T follicular helper cell (primary cell): ENCODE measurements at places on chromosomes 2 and 18.

- no peak for DNase-seq
Observed at GRCh38 chr2:214966420-214966819, 156.9 kb upstream of the BARD1 start.

DNA sequence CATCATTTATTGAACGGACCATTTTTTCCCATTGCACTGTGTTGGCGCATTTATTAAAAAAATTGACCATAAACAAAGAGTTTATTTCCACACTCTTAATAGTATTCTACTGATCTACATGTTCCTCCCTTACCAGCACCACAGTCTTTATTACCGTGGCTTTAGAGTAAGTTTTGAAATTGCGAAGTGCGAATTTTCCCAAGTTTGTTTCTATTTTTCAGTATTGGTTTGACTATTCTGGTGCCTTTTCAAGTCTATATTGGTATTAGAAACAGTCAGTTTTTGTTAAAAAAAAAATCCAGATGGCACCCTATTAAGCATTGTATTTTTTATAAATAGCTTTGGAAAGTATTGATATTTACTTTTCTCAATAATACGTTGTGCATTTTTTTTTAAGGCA lies 795.1 kb upstream of the HS6ST1 start:
- no peak for DNase-seq

DNA sequence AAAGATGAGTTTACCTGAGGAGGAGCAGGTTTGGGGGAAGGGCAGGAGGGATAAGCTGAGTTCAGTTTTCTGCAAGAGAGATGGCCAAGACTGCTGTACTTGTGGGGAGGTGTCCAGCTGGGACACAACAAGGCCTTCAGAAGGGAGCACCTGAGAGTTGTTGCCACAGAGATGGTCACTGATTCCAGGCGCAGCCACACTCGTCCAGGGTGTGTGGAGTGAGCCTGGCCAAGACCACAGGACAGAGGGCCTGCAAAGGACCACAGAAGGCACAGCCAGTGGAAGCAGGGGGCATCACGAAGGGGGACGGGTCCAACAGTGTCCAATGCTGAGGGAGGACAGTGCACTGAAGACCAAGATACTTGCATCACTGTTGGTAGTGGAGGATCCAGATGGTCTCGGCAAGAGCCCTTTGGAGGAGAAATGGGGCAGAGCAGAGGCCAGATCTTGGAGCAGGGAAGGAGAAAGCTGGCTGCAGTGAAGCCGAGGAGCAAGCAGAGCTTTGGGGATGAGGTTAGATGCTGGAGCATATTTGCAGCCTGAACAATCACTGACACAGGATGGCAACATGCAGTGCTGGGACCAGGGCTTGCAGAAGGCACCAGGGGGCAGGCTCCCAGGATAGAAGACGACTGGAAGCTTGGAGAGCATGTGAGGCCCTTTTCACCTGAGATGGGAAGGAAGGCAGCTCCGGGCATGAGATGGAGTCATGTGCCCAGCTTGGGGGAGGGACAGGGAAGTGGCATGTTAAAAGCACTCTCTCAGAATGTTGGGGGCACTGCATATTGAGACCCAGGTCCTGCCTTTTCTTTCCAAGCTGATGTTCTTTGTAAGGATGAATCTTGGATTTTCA lies 214.0 kb downstream of the CYP26B1 start:
- no peak for DNase-seq

DNA sequence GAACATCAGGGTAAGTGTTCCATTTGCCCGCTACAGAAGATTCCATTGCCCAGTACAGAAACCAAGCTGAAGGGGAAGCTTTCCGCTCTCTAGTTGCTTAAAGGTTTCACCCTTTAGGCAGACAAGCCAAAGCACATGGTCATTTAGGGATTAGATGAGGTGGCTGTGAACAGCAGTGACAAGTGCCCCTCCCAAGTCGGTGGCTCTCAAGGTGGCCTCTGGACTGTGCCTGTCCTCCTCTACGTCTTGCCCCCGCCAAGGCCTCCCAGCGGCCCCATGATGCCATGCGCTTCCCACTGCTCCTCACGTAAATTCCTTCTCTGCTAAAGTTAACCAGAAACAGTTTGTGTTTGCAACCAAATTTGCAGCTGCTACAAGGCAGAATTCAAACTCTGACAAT lies 24.2 kb upstream of the PTPN4 start:
- no peak for DNase-seq

DNA sequence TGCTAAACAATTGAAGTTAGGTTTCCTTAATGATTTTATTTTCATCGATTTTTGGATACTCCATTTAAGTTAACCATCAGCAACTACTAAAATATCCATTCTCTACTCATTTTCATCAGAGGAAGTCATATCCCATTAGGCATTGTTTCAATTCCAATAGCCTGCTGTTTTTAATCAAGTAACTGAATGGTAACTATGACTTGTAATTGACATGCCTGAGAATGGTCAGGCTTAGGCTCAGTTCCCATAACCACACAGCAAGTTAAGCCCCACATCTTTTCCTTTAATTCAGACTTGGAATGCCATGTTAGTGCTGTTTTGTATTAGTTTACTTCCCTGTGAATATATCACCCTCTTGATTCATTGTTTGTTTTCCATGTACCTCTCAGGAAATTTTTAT lies 398.8 kb downstream of the ARHGAP15 start:
- no peak for DNase-seq

DNA sequence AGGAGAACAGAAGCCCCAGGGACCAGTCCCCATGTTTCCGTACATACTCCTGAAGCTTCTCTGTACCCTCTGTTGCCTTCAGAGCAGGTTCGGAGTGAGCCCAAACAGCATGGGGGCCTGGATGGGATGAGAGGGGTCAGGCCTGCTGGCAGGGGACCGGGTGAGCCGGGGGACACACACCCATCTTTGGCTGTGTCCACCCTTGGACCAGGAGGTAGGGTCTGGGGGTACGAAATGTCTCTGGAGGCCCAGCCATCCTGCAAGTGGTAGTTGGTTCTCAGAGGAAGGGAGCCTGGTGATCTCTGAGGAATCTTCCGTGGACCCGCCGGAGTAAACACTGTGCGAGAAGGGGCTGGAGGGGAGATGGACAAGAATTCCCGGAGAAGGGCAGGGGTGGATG lies 15.3 kb downstream of the FBLN7 start:
- DNase-seq: no peak

- DNase-seq: no peak
Observed at GRCh38 chr2:7154656-7155055, 237.4 kb downstream of the RNF144A start.

GRCh38 chr2:100140582-100140981 lies 1.8 kb downstream of the AFF3 start:
- DNase-seq: no peak

DNA sequence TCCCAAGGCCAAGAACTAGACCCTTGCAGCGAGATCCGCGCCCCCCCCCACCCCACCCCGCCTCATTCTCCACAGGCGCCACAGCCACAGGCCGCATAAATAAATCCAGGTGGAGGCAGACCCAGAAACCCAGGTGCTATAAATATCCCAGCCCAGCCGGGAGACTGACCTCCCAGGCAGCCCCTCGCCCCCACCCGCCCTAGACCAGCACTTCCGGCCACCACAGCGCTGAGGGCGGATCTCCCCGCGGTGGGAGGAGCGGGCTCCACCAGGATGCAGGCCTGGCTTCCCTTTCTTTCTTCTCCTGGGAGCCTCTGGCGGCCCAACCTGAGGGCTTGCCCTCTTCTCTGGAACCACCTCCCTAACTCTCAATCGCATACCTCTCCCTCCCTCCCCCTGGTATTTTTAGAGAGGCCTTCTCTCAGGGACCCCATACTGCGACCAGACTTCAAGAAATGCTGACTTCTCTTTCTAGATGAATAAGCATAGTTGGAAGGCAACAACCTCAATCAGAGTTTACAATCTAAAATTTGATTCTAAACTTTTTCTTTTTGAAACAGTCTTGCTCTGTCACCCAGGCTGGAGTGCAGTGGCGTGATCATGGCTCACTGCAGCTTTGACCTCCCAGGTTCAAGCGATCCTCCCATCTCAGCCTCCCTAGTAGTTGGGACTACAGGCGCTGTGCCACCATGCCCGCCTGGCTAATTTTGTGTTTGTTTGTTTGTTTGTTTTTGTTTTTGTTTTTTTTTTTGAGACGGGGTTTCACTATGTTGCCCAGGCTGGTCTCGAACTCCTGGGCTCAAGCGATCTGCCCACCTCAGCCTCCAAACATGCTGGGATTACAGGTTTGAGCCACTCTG lies 55.0 kb downstream of the PKDCC start:
- no peak for DNase-seq

DNA sequence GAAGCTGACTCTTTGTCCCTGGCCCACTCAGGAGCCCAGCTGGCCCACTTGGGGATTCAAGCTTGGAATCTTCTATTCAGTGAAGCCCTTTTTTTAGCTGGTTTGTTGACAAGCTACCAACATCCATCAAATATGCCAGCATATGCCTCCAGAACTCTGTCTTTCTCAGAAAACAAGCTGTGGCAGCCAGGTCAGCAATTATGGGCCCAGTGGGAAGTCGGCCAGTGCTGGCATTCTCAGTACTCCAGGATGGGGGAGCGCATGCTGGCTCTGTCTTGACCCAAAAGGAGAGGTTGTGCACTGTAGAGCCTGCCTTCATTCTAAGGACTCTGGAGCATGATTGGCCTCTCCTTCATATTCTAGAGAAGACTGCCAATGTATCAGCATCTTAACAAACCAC lies 401.5 kb downstream of the CNTNAP5 start:
- no peak for DNase-seq

DNA sequence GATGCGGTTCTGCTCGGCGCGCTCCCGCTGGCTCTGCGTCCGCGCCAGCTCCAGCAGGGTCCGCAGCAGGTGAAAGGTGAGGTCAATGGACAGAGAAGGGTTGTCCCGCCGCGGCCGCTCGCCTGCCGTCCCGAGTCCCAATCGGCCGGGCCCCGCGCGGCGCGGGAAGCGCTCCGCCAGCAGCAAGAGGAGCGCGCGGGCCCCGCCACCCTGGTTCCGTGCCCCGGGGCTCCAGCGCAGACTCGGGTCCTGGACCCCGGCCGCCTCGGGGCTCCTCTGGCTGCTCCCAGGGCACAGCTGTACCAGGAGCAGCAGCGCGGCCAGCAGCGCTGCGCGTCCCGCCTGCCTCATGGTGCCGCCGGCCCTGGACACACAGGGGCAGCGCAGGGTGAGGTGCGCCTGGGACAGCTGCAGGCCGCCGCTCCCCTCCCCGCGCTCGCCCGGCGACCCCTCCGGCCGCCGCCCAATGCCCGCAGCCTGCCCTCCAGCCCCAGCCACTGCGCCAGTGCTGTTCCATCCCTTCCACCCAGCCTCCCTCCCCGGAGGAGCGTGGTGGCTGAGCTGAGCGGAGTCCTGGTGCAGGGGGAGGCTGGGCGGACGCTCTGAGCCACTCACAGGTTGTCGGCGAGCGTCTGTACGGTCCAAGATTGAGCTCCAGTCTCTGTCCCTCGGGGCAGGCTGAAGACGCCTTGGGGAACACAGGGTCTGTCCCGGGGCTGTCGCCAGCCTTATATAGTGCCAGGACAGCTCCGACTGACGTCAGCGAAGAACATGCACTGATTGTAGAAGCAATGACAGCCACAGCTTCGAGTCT lies 493 bp downstream of the UCN start:
- DNase-seq: no peak

DNA sequence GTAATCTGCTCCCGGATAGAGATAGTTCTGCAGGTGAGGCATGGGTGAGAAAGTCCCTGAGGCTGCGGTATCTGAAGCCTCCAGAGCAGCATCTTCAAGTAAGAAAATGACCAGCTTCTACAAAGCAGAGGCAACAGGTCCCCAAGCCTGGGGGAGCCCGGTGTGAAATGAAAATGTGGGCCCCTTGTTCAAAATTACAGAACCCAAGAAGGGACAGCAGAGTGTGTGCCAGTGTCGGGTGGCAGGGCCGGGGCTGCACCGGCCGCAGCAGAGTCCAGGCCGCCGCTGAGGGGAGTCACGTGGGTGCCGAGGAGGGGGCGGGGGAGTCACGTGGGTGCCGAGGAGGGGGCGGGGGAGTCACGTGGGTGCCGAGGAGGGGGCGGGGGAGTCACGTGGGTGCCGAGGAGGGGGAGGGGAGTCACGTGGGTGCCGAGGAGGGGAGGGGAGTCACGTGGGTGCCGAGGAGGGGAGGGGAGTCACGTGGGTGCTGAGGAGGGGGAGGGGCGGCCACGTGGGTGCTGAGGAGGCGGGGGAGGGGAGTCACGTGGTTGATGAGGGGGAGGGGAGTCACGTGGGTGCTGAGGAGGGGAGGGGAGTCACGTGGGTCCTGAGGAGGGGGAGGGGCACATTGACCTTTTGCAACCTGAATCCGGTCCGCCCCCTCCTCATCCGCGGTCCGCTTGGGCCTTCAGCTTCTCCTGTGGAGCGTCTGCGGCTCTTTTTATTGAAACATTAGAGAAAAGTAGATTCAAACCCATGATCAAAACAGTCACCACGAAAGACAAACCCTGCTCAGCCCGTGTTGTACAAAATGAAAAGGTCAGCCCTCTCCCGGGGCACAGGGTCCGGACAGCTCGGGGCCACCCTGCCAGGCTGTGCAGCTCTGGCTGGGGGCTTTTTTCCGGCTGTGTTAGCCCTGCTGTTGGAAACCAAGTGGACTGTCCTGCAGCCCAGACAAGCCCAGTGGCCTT lies 10.4 kb downstream of the COLEC11 start:
- DNase-seq: peak; percentile 33

DNA sequence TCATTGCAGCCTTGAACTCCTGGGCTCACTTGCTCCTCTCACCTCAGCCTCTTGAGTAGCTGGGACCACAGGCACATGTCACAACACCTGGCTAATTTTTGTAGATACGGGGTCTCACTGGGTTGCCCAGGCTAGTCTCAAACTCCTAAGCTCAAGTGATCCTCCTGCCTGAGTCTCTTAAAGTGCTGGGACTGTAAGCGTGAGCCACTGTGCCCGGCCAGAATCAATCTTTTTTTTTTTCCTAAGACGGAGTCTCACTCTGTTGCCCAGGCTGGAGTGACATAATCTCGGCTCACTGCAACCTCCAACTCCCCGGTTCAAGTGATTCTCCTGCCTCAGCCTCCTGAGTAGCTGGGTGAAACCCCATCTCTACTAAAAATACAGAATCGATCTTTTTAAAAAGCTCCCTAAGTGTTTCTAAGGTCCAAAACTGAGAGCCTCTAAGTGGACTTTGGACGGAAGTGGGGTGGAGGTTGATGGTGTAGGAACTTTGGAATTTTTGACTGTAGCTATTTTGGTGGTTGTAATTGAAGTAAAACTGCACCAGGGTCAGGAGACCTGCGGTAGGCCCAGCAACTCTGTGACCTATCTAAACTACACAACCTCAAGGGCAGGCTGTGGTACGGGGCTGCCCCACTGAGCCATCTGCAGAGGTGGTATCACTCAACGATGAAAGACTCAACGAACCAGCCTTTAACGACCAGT lies 82.9 kb downstream of the POLR1A start:
- DNase-seq: no peak
